Activated T-helper 9 cell treated with anti-CD3 and anti-CD28 coated beads, Interleukin-2, amount 50 U/mL, for 16 hours (primary cell): ENCODE measurements at places on chromosomes 2 and 18.

GRCh38 chr2:196530910-196531309 is 108.6 kb upstream of the CCDC150 start:
- DNase-seq, result no peak

GRCh38 chr2:63765117-63765516 is 76.6 kb upstream of the UGP2 start:
- DNase-seq, result no peak

GRCh38 chr18:35756506-35757117 is 175.1 kb downstream of the GALNT1 start:
- peak; percentile 6 for DNase-seq

DNA sequence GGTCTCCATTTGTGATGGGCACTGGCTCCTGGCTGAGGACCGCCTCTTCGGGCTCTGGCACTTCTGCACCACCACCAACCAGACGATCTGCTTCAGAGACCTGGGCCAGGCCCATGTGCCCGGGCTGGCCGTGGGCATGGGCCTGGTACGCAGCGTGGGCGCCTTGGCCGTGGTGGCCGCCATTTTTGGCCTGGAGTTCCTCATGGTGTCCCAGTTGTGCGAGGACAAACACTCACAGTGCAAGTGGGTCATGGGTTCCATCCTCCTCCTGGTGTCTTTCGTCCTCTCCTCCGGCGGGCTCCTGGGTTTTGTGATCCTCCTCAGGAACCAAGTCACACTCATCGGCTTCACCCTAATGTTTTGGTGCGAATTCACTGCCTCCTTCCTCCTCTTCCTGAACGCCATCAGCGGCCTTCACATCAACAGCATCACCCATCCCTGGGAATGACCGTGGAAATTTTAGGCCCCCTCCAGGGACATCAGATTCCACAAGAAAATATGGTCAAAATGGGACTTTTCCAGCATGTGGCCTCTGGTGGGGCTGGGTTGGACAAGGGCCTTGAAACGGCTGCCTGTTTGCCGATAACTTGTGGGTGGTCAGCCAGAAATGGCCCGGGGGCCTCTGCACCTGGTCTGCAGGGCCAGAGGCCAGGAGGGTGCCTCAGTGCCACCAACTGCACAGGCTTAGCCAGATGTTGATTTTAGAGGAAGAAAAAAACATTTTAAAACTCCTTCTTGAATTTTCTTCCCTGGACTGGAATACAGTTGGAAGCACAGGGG is 5.5 kb downstream of the TMEM37 start:
- no peak for DNase-seq

DNA sequence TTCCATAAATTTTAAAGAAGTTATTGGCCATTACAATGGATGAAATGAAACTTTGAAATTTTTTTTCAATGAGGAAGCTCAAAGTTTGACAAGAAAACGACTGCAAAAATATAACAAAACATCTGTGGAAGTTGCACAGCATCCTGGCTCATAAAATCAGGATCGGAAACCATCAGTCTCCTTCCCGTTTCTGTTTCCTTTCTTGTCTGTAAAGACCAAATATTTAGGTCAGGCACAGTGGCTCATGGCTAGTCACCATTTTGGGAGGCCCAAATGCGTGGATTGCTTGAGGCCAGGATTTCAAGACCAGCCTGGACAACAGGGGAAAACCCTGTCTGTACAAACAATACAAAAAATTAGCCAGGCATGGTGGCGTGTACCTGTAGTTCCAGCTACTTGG is 27.6 kb upstream of the SSB start:
- no peak for DNase-seq

GRCh38 chr2:183113630-183114029 is 10.6 kb upstream of the NUP35 start:
- DNase-seq, result no peak

- DNase-seq, result no peak
Observed at GRCh38 chr2:56008661-56009431, 85.3 kb upstream of the EFEMP1 start.

GRCh38 chr18:48125724-48126123 is 195.3 kb upstream of the SMAD2 start:
- no peak for DNase-seq

- no peak for DNase-seq
Observed at GRCh38 chr2:39109537-39109936, 11.3 kb downstream of the SOS1 start.

- no peak for DNase-seq
Observed at GRCh38 chr18:56511996-56512395, 126.4 kb downstream of the TXNL1 start.

GRCh38 chr2:96663829-96664228 is 21.3 kb downstream of the FER1L5 start:
- no peak for DNase-seq

- DNase-seq, result no peak
Observed at GRCh38 chr2:205857520-205858237, 175.4 kb downstream of the NRP2 start.

- no peak for DNase-seq
Observed at GRCh38 chr2:83862600-83862999, 596.5 kb downstream of the SUCLG1 start.

DNA sequence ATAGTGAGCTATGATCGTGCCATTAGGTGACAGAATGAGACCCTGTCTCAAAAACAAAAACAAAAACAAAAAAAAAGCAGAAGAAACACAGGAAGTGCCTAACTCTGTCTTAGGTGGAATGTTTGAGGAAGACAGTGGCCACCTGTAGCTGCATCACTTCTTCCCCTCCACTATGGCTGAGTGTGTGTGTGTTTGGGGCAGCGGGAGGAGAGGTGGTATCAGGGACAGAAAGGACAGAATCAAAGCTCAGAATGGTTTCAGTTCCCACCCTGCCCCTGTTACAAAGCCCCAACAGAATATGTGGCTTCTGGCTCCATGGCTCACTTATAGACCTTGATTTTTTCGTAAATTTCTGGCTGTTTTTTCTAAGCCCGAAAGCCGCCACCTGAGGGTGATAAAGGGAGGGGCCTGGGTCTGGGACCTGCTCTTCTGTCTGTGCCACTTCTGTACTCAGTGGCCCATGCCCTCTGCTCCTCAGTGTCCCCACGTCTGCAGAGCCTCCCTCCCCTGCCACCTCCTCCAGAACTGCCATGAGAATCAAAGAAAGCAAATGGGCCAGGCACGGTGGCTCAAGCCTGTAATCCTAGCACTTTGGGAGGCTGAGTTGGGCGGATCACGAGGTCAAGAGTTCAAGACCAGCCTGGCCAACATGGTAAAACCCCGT is 27.4 kb downstream of the SERTAD2 start:
- no peak for DNase-seq

- DNase-seq, result no peak
Observed at GRCh38 chr18:24022161-24022560, 7.6 kb downstream of the TTC39C start.

GRCh38 chr2:98828793-98829371 is 98.0 kb upstream of the MGAT4A start:
- no peak for DNase-seq

GRCh38 chr18:24656551-24657443 is 196.4 kb downstream of the HRH4 start:
- DNase-seq, result no peak

DNA sequence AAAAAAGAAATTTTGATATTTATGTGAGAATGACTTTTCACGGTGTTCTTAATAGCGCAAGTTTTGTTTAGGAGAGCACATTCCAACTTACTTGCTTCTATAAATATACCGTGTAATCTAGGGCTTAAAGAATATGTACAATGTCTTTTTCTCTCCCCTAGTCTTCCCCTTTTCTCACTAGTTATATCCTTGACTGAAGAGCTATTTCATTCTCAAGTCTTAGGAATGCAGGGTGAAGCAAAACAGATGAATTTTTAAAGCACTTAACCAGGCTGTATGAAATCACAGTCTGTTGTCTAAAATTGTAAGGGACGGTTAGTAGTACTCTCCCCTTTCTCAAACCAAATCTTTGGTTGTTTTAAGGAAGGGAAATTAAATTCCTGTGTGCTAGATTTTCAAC is 29.6 kb upstream of the SLC30A6 start:
- no peak for DNase-seq
